ENCODE measurements at places on chromosomes 1 and 21. TPM values are rescaled to one million over a fixed set of nuclear protein-coding genes. Genes with fewer than 3 reads are reported as not detected.
A peak's percentile ranks its signal among the peaks of the same experiment; 100 is the strongest.

The HS2ST1 gene
- 13.8 TPM for total RNA-seq

DNA sequence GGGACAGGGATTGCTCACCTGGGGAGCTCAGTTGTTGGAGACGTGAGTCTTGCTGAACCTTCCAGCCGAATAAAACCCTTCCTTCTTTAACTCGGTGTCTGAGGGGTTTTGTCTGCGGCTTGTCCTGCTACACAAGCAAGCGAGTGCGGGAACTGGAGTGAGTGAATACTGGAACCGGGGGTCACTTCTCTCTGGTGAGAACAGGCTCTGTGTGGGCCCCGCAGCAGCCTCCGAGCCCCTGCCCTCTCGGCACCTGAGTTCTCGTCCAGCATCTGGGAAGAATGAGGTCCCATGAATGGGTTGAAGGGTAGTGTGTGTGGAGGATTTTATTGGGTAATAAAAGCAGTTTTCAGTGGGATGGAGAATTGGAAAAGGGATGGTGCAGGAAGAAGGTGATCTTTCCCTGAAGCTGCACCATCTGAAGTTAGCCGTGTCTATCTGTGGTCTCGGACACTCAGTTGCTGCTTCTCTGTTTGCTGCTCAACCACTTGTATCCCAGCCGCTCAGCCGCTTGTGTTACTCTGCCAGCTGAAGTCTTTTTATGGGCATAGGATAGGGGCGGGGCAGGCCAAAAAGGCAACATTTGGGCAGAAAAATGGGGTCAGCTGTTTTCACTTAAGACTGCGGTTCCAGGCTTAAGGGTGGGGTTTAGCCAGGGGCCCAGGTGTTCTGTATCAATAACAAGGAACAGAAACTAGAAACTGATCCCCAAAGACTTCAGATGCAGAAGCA, 450.6 kb upstream of the CAMK1G start:
- H3K27ac ChIP-seq, result no peak overlapping the region
- DNase-seq, result no peak
- no peaks in the 10 kb centered on the region for H3K27me3 ChIP-seq
- H3K4me3 ChIP-seq, result no peak overlapping the region
- H3K4me1 ChIP-seq, result no peaks in the 10 kb centered on the region
- no peaks in the 10 kb centered on the region for H3K36me3 ChIP-seq

The HAO2 gene
- not detected for total RNA-seq

The POMGNT1 gene
- 92.5 TPM for total RNA-seq

DNA sequence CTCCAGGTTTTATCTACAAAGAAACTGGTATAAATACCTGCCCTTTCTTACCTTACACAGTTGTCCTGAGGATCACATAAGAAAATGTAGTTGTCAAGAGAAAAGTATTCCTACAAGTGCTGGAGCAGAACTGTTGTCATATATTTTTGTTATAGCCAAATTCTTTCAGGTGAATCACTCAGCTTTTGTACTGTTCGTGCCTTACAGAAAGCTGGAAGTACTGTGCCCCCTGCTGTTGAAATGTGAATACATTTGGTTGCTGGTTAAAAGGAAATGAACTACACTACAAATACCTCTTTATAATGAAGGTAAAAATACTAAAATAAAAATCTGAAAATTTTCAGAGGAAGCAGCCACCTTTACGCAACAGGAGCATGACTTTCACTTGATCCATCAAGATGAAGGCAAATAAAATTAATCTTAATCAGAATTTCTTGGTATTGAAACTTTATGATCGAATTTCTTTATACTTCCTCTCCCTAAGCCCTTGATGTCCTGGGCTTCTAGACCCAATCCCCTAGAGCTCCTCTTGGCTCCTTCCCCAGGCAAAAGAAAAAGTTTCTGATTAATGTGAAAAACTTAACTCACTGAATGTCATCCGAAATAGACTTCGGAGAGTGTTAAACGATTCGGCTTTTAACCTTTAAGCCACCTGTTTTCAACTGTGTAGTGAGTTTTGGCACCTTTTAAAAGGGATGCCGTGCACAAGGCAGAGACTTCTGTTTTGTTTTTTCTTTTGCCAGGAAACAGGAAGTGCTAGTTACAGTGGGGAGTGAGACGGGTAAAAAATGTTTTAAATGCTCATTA, 12.5 kb downstream of the CHML start:
- H3K27me3 ChIP-seq, result no peaks in the 10 kb centered on the region
- peaks cover 6% of the 10 kb centered on the region for H3K36me3 ChIP-seq
- H3K4me1 ChIP-seq, result peaks cover 33% of the 10 kb centered on the region
- 0 out of 2 replicates have a peak overlapping the region, but pooled peaks have one; percentile 0 for H3K27ac ChIP-seq
- peak; percentile 97 for DNase-seq
- no peak overlapping the region for H3K4me3 ChIP-seq

- H3K4me3 ChIP-seq, result no peak overlapping the region
- peaks cover 5% of the 10 kb centered on the region for H3K4me1 ChIP-seq
- H3K27me3 ChIP-seq, result no peaks in the 10 kb centered on the region
- no peak for DNase-seq
- no peak overlapping the region for H3K27ac ChIP-seq
Observed at GRCh38 chr21:39523399-39523798, 71.6 kb downstream of the SH3BGR start.

DNA sequence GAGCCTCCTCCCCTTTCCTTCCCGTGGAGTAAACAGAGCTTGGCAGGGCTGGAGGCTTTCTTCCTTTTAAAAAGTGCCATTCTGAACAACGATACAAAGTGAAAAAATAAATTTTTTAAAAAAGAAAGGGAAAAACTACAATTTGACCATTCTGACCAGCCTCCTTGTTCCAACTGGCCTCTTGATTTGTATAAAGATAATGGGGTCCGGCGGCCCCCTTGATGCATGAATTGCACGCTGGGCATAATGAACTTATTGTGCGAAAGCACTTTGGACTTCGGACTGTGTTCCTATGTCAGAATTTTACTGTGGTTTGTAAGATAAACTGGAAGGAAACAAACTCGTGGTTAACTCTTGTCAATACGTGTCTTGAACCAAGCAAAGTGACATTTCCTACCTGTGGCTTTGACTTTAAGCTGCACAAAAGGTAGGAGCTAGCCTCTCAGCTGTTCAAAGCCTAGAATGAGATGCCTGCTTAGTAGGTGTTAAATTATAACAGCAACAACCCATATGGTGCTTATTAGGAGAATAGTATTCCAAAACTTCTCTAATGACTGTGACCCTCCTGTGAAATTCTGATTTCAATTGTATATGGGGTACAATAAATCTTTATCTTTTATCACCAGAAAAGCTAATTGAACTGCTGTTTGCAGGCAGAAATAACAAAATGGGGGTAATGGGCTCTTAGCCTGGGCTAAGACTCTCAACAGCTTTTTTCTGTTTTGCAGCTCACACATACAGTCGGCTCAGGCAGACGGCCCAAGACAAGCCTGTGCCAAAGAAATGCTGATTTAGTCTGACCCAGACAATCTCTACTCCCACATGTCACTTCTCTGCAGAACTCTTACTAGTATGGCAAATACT, 9.3 kb downstream of the IRF2BP2 start:
- H3K27ac ChIP-seq, result peak overlapping the region; percentile 96
- peak; percentile 43 for DNase-seq
- H3K4me1 ChIP-seq, result peaks cover 48% of the 10 kb centered on the region
- H3K4me3 ChIP-seq, result peak overlapping the region; percentile 78

DNA sequence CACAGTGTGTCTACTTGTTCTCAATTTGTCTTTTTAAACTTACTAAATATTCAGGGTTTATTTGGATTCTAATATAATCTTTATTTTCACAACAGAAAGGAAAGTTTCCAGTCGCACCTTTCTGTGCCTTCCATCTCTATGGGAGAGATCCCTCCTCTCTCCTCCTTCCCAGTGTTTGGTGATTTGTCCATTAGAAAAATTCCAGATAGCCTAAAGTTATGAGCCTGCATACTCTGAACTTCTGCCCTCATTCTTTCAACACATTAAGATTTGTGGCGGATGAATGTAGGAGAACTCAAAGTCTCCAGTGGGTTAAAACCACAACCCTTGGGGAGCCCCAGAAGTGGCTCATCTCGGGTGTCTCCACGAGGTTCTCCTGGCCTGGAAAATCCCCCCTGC, 3.6 kb downstream of the NHLH2 start:
- H3K4me1 ChIP-seq, result no peaks in the 10 kb centered on the region
- H3K36me3 ChIP-seq, result no peaks in the 10 kb centered on the region
- no peak overlapping the region for H3K4me3 ChIP-seq
- peaks cover 39% of the 10 kb centered on the region for H3K27me3 ChIP-seq

GRCh38 chr1:185520188-185520920, 203.3 kb upstream of the IVNS1ABP start:
- H3K36me3 ChIP-seq, result no peaks in the 10 kb centered on the region
- H3K27me3 ChIP-seq, result no peaks in the 10 kb centered on the region
